NCI-H82 (cell line): ENCODE measurements at places on chromosomes 7 and 10.
A peak's percentile ranks its signal among the peaks of the same experiment; 100 is the strongest.

GRCh38 chr7:128373606-128374005, 12.1 kb upstream of the PRRT4 start:
- peak; percentile 61 for DNase-seq

GRCh38 chr10:78812571-78813318, 256.0 kb upstream of the ZMIZ1 start:
- no peak for DNase-seq

GRCh38 chr7:53520841-53521240, 485.4 kb downstream of the POM121L12 start:
- DNase-seq, result no peak

GRCh38 chr10:35212856-35213255, 86.2 kb downstream of the CREM start:
- no peak for DNase-seq

- peak; percentile 98 for DNase-seq
Observed at GRCh38 chr7:129824291-129825208, 128.2 kb downstream of the UBE2H start.
